ENCODE measurements at places on chromosomes 2 and 18.

DNA sequence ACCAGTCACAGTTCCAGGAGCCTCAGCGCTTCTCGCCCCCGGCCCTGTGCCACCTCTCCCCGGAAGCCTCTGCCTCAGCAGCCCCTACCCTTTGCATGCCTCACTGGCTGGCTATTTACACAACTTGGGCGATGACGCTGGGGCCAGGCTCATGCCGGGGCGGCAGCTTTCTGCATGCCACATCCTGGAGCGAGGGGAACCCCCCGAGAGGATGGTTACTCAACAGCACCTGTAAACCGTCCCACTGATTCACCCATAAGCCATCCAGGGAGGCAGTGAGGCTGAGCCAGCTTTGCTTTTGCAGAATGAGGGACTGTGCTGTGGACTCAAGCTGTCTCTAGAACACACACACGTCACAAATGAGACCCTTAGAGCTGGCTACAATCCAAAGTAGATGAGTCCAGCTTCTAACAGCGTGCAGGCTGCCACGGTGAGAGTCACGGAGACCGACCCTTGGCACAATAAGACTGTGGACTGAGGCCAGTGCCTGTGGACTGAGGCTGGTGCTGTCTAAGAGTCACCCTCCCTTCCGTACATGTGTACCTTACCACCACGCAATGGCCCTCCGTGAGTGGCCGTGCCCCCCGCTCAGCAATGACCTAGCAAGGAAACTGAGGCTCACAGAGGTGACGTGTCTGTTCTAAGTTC is 45.6 kb upstream of the ODC1 start:
- H3K27me3 ChIP-seq, result peaks cover 25% of the 10 kb centered on the region
- H3K4me1 ChIP-seq, result peaks cover 11% of the 10 kb centered on the region

- DNase-seq, result no peak
- peaks cover 40% of the 10 kb centered on the region for H3K36me3 ChIP-seq
- H3K4me3 ChIP-seq, result no peak overlapping the region
- H3K4me1 ChIP-seq, result 0 out of 2 replicates have a peak, but pooled peaks cover 3% of the 10 kb centered on the region
- no peaks in the 10 kb centered on the region for H3K27me3 ChIP-seq
- H3K27ac ChIP-seq, result no peak overlapping the region
Measured at GRCh38 chr2:98569197-98569793, 39.0 kb downstream of the COA5 start.

DNA sequence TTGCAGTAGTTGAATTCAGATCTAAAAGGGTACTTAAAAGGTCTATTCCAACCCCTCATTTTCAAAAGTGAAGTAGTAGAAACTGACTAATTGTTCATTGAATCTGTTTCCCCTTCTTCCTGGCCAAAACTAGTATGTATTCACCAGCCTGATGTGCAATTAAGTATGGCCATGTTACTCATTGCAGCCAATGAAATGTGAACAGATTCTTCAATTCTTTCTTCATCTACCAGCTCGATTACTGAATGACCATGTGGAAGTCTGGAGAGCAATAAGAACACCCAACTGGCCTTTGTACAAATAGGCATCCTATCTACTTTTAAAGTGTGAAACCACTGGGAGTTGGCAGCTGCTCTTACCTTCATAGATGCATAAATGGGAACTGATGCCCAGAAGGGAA is 449.0 kb upstream of the ID2 start:
- no peak for DNase-seq
- peaks cover 5% of the 10 kb centered on the region for H3K27me3 ChIP-seq
- H3K4me1 ChIP-seq, result peaks cover 3% of the 10 kb centered on the region
- no peaks in the 10 kb centered on the region for H3K36me3 ChIP-seq

DNA sequence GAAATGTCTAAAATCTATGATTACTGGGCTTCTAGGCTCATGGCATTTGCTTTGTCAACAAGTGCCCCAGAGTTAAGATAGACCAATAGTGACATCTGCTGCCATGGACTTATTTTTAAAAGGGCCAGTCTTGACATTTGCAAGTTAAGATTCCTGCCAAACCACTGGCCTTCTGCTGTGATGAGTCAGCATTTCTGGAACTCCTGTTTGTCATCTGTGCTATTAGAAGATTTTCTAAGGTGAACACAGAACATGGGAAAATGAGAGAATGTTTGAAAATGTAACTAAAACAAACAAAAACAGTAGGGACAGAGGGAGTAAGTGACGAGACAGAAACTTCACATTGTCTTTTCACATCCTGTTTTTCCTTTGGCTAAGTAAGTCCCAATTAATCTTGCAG is 93.7 kb upstream of the WDR75 start:
- no peak overlapping the region for H3K4me3 ChIP-seq
- no peaks in the 10 kb centered on the region for H3K36me3 ChIP-seq
- no peaks in the 10 kb centered on the region for H3K27me3 ChIP-seq
- peak; percentile 96 for DNase-seq

DNA sequence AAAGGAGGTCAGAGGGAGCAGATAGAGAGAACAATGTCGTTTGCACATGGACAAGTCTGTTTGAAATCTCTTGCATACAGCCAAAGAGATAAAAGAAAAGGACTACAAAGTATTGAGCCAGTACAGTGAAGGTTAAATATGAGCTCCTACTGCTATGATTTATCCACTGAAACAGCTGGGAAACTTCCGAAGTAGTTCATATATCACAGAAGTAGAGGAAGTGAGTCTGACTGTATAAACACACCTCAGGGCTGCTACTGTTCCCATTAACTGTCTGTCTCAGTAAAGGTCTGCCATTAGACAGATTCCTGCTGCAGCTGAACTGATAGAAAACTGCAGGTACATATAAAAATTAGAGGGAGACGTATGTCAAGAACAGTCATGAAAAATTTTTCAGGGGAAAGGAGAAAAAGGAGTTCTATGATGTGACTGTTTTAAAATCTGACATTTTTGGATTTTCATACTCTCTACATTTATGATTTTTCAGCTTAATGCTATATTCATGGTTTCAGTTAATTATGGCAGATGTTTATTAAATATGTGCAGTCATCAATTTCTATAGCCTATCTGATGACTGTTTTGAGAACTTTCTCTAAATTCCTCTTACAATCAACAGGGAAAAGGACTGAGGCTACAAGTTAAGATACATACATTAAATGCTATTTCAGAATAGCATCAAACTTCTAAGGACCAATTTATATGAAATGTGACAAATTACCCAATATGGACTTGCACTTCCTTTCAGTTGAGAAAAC is 364.7 kb downstream of the ERBB4 start:
- no peak overlapping the region for H3K4me3 ChIP-seq
- peak; percentile 19 for DNase-seq
- H3K27me3 ChIP-seq, result no peaks in the 10 kb centered on the region
- no peak overlapping the region for H3K27ac ChIP-seq
- H3K36me3 ChIP-seq, result no peaks in the 10 kb centered on the region

- no peaks in the 10 kb centered on the region for H3K27me3 ChIP-seq
- no peaks in the 10 kb centered on the region for H3K36me3 ChIP-seq
- H3K4me3 ChIP-seq, result no peak overlapping the region
- no peaks in the 10 kb centered on the region for H3K4me1 ChIP-seq
- no peak overlapping the region for H3K27ac ChIP-seq
- no peak for DNase-seq
Measured at GRCh38 chr2:140580532-140581151, 1550.2 kb downstream of the LRP1B start.

DNA sequence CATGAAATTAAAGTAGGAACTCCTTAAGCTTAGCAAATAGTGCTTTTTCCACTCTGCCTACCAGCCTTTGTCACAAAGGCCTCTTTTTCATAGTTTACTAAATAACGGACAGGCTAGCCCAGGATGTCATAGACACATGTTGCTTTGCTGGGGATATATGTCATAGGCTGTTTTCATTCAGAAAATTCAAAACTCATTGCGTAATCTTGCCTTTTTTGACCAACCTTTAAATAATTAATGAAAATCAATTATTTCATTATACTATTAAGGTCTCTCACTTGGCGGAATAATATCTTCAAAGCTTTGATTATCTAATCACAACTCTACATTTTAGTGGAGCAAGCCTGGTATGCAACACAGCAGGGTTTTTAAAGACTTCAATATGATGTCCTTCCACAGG is 1245.7 kb upstream of the LRRTM1 start:
- H3K4me1 ChIP-seq, result no peaks in the 10 kb centered on the region
- no peak overlapping the region for H3K4me3 ChIP-seq
- DNase-seq, result no peak
- no peaks in the 10 kb centered on the region for H3K36me3 ChIP-seq

- H3K4me3 ChIP-seq, result no peak overlapping the region
- no peaks in the 10 kb centered on the region for H3K4me1 ChIP-seq
- H3K36me3 ChIP-seq, result no peaks in the 10 kb centered on the region
- no peaks in the 10 kb centered on the region for H3K27me3 ChIP-seq
Measured at GRCh38 chr2:178874529-178875240, 67.5 kb upstream of the TTN start.

DNA sequence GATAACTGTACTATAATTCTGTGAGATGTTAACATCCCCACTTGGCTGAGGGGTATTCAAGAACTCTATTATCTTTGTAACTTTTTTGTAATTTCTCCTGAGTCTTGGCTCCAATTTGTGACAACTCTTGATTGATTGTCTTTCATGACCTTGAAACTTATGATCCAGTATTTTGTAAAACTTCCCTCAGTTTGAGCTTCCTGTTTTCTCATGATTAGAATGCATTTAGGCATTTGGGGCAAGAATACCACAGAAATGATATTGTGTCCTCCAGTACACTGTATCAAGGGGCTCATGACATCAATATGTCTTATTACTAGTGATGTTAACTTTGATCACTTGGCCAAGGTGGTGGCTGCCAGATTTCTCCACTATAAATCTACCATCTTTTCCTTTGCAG is 37.4 kb downstream of the PNO1 start:
- no peak overlapping the region for H3K27ac ChIP-seq
- H3K27me3 ChIP-seq, result no peaks in the 10 kb centered on the region
- no peak overlapping the region for H3K4me3 ChIP-seq
- peaks cover 8% of the 10 kb centered on the region for H3K4me1 ChIP-seq

GRCh38 chr2:215930505-215931253 is 82.7 kb downstream of the MREG start:
- peak; percentile 48 for DNase-seq
- peaks cover 8% of the 10 kb centered on the region for H3K4me1 ChIP-seq
- no peak overlapping the region for H3K27ac ChIP-seq
- H3K36me3 ChIP-seq, result no peaks in the 10 kb centered on the region
- H3K4me3 ChIP-seq, result no peak overlapping the region

- H3K4me3 ChIP-seq, result no peak overlapping the region
- no peaks in the 10 kb centered on the region for H3K4me1 ChIP-seq
- DNase-seq, result no peak
- no peaks in the 10 kb centered on the region for H3K36me3 ChIP-seq
Measured at GRCh38 chr2:138059487-138060300, 95.4 kb downstream of the HNMT start.

DNA sequence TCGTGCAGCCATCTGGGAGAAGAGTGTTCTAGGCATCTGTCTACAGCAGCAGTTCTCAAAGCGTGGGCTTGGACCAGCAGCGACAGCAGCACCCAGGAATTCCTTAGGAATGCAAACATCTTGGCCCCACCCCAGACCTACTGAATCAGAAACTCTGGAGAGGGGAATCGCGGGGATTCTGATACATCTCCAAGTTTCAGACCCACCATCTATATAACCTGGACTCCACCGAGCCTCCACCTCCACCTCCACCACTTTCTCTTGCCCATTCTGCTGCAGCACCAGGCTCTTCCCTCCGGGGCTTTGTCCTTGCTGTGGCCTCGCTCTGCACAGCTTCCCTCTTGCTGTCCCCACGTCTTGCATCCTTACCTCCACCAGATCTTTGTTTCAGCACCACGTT is 256.4 kb downstream of the BCL2 start:
- peak; percentile 15 for DNase-seq
- H3K27me3 ChIP-seq, result peaks cover 6% of the 10 kb centered on the region
- no peaks in the 10 kb centered on the region for H3K36me3 ChIP-seq
- no peaks in the 10 kb centered on the region for H3K4me1 ChIP-seq
- H3K4me3 ChIP-seq, result no peak overlapping the region

DNA sequence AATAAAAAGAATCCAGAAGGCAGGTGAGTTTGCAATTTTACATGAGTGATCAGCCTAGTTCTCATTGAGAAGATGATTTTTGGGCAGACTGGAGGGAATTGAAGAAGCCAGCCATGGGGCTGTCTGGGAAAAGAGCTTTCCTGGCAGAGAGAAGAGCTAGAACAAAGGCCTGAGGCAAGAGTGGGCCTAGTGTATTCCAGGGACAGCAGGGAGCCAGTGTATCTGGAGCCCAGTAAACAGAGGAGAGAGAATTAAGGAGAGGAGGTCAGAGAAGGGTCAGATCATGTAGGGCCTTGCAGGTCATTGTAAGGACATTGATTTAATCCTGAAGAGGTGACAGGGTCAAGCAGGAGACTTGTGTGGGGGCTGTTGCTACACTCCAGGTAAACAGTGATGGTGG is 195.8 kb downstream of the SATB2 start:
- no peaks in the 10 kb centered on the region for H3K27me3 ChIP-seq
- H3K4me1 ChIP-seq, result no peaks in the 10 kb centered on the region
- no peaks in the 10 kb centered on the region for H3K36me3 ChIP-seq

DNA sequence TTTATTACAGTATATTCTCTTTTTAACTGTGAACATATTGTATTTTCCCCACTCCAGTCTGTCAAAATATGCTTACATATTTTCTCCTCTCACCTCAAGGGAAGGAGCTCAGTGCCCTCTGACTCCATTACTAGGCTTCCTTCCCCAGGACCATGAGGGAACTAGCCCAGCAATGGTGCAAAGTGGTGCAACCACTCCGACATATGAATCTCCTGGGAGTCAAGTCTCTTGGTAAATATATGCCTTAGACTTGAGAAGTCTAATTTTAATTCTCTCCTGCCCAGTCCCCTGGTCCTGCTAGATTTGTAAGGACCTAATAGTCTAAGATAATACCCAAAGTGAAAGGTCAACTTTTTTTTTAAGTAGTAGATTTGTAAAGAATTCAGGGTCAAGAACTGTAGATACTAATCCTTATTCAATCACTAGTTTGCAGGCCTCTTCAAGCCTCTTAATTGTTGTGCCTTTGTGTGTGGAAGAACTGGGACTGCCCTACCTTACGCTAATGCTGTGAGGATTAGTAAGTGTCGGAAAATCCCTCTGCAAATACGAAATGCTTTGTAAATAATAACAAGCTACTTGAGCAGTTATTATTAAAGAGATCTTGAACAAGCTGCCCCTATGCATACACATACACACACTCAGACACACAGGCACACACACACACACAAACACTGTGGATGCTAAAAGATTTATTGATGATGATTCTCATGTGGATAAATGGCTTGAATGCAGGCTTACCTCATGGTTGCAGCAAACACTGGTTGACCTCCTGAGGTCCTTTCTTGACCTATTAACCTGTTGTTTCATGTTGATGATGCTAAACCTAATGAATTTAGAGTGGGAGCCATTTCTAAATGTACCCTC is 251.2 kb upstream of the PARD3B start:
- H3K27me3 ChIP-seq, result peaks cover 20% of the 10 kb centered on the region
- DNase-seq, result no peak
- H3K4me1 ChIP-seq, result no peaks in the 10 kb centered on the region
- H3K4me3 ChIP-seq, result no peak overlapping the region

- H3K27me3 ChIP-seq, result no peaks in the 10 kb centered on the region
- peak; percentile 59 for DNase-seq
- H3K4me1 ChIP-seq, result peaks cover 11% of the 10 kb centered on the region
- H3K4me3 ChIP-seq, result no peak overlapping the region
- H3K36me3 ChIP-seq, result no peaks in the 10 kb centered on the region
- H3K27ac ChIP-seq, result peak overlapping the region; percentile 85
Measured at GRCh38 chr2:157172866-157173578, 84.5 kb upstream of the GALNT5 start.

GRCh38 chr2:171178993-171179392 is 18.3 kb upstream of the TLK1 start:
- H3K27me3 ChIP-seq, result no peaks in the 10 kb centered on the region
- no peaks in the 10 kb centered on the region for H3K36me3 ChIP-seq
- H3K27ac ChIP-seq, result no peak overlapping the region

- no peaks in the 10 kb centered on the region for H3K36me3 ChIP-seq
- H3K4me1 ChIP-seq, result peaks cover 12% of the 10 kb centered on the region
- H3K4me3 ChIP-seq, result no peak overlapping the region
- H3K27me3 ChIP-seq, result no peaks in the 10 kb centered on the region
Measured at GRCh38 chr2:64808092-64808491, 154.4 kb upstream of the SERTAD2 start.

Data from IMR-90 (cell line).